ENCODE measurements at places on chromosomes 13 and 19.

DNA sequence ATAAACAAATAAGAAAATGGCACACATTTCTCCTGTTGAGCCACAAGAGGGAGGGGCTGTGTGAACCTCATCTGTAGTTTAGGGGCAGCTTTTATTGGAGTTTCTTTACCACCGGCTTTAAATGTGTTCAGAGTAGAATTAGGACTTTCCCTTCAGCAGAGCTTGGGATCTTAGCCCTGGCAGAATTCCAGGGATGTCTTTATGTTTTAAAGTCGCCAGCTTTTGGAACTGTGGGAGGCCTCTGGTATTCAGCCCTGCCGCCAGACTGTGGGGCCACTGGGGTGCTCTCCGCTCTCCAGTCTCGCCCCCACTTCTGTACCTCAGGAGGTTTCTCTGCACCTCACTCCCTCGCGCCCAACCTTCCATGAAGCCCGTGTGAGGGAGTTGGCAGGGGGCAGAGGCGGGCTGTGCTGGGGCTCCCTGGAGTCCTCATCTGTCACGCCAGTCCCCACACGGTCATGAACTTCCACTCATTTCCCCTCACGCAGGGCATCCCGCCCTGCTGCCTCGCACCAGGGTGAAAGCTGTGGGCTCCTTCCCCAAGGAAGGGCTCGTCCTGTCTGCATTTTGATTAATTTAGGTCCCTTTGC lies 31.5 kb downstream of the CCDC8 start:
- DNase-seq = no peak

DNA sequence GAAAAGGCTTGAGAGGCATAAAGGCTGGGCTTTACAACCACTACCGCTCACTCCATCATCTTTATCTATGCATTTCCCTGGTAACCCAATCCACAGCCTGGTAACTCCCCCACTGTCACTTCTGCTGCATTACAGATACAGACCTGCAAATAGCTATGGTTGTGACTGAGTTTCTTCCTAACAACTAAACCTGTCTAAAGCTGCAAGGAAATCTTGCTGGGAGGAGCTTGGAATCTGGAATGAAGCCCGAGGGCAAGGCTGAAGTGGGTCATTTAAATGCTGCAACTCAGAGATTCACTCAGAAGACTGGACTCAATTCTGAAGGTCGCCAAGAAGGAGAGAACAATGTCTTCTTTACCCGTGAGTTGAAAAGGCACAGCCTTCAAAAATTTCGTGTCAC lies at the start of gene LGALS13:
LGALS13 (plus strand) TSS at position 301 of the 400 bp plus-strand sequence; CDS start at position 346, 45 bp downstream.
- DNase-seq = no peak

DNA sequence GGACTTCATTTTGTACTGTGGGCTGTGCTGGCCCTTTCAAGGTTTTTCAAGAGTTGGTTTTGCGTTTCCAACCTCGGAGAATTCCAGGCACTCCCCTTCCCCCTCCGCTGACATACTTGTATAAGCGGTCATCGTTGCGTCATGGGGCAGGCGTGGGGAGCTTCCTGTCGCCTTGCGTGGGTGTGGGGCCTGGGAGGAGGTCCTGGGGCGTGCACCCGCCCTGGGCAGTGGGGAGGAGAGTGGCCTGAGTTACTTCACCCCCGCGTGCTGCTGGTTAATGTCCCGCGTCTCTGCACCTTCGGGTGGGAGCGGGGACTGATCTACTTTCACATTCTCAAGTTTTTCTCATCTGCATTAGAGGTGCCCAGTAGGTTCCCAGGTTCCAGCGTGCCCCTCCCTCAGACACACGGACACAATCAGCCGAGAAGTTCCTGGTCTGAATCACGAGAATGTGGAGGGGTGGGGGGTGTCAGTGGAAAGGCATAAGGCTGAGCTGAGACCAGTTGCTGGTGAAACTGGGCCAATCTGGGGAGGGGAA lies 4.1 kb downstream of the IER2 start:
- peak; percentile 68 for DNase-seq

GRCh38 chr13:52022356-52022755 lies 2.1 kb upstream of the UTP14C start:
- no peak for DNase-seq

DNA sequence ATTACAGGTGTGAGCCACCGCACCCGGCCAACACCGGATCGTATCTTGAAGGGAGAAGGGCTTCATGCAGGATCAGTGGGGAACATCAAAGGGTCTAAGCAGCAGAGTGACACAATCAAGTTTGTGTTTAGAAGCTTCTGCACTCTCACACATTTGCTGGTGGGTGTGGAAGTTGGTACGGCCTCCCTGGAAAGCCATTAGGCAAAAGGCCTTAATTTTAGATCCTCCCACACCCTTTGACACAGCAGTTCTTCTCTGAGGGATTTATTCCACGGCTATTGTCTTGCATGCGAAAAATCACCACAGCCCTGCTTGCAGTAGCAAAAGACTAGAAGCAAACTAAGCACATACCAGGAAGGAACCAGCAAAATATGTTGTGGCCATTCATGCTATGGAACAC lies 18.3 kb upstream of the SLC1A5 start:
- no peak for DNase-seq

All from stimulated activated CD4-positive, alpha-beta T cell treated with anti-CD3 and anti-CD28 coated beads, Interleukin-2, amount 100 ng/mL, for 48 hours (primary cell).